CD4-positive, alpha-beta T cell treated with Interleukin-15 for 1 hour (primary cell): ENCODE measurements at places on chromosomes 7 and 10.
A peak's percentile ranks its signal among the peaks of the same experiment; 100 is the strongest.

GRCh38 chr7:73869011-73869798 lies 8.2 kb downstream of the TMEM270 start:
- DNase-seq: no peak

- DNase-seq: no peak
Measured at GRCh38 chr10:34985823-34986222, 104.3 kb downstream of the CUL2 start.

- no peak for DNase-seq
Measured at GRCh38 chr7:127598318-127598717, 4.8 kb downstream of the FSCN3 start.

DNA sequence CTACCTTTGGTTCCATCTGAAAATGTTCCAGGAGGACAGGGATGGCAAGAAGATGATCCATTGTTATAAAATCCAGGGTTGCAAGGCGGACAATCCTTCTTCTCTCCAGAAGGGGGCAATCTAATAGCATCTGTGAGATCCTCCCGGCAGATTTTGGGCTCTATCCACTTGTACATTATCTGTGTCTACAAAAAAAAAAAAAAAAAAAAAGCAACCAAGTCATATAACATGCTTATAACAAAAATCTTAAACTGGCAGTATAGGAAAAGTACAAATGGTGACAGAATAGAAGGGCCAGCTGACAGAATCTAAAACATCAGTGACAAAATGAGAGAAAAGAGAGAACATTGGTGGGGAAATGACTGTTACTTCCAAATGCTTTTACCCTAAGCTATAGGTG lies 132.7 kb downstream of the ELAPOR2 start:
- DNase-seq: no peak

GRCh38 chr10:30294476-30295240 lies 54.4 kb downstream of the MTPAP start:
- DNase-seq: no peak

DNA sequence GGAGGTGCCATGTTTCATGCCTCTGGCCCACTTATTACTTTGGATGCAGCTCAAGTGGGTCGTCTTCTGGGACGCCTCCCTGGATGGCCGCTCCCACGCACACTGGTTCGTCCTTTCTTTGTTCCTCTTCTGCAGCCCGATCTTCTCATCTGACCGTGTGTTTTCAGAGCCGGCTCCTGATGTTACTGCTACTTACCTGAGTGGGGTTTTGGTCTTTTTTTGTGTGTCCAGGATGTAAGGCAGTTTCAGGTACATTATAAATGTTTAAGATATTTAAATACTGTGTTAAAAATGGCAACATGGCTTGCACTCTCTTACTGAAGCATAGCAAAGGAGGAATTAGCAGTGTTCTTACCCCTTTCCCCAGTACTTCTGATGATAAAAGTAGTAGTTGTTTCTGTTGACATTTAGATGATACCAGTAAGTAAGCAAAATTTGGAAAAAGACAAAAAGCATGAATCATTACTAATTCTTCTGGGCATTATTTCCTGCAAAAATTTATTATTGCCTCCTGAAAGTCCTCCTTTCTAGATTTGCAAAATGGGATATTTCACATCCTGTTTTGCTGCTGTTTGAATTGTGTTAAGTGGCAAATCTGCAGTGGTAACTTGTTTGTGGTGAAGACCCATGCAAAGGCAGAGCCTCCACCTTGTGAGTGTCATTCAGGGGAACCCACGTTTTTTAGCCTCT lies 59.4 kb downstream of the SHH start:
- DNase-seq: no peak

- no peak for DNase-seq
Measured at GRCh38 chr10:85596389-85596788, 770.2 kb downstream of the GRID1 start.

GRCh38 chr7:135782377-135782776 lies 33.8 kb upstream of the FAM180A start:
- no peak for DNase-seq

DNA sequence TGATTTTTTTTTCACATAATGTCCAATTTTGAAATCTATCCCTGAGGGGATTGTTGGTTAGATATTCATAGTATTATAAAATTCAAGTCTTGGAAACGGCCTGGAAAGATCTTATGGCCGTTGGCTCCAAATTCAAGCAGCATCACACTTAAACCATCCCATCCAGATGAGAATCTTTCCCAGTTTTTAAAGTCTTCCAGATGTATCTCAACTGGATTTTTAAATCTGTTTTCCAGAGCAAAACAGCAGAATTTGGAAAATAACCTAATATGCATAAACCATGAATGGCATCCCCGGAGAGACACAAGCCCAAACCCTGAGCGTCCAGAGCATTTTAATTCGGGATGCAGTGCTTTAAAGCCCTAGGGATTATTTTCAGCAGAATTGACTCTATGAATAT lies 208.2 kb upstream of the PRKCQ start:
- DNase-seq: no peak

DNA sequence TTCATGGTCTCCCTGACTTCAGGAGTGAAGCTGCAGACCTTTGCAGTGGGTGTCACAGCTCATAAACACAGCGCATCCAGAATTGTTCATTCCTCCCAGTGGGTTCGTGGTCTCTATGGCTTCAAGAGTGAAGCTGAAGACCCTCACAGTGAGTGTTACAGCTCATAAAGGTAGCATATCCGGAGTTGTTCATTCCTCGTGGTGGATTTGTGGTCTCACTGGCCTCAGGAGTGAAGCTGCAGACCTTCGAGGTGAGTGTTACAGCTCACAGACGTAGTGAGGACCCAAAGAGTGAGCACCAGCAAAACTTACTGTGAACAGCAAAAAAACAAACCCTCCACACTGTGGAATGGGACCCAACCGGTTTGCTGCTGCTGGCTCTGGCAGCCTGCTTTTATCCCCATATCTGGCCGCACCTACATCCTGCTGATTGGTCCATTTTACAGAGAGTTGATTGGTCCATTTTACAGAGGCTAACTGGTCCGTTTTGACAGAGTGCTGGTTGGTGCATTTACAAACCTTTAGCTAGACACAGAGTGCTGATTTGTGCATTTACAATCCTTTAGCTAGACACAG lies 308.8 kb downstream of the PTPRN2 start:
- DNase-seq: no peak

- DNase-seq: no peak
Measured at GRCh38 chr7:94412762-94413322, 18.1 kb downstream of the COL1A2 start.

- no peak for DNase-seq
Measured at GRCh38 chr7:31874631-31875386, 187.8 kb downstream of the PPP1R17 start.

DNA sequence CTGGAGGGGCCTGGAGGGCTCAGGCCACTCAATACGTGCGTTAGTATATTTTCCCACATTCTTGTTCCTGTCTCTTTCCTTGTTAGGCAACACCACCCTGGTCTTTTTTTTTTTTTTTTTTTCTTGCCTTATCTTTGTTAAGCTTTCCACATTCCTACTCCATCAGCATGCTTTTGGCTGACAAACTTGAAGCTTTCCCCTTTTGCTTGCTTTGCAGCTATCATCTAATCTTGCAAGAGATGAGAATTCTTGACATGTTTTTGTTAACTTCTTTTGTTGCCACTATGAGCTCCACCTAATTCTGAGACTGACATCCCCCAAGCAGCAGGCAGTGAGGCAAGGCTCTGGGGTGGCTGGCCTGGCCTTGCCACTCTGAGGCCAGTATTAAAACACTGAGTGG lies 52.5 kb upstream of the NRP1 start:
- no peak for DNase-seq

GRCh38 chr10:30080161-30080560 lies 20.8 kb upstream of the JCAD start:
- no peak for DNase-seq

- no peak for DNase-seq
Measured at GRCh38 chr7:112334366-112334765, 115.9 kb upstream of the IFRD1 start.

DNA sequence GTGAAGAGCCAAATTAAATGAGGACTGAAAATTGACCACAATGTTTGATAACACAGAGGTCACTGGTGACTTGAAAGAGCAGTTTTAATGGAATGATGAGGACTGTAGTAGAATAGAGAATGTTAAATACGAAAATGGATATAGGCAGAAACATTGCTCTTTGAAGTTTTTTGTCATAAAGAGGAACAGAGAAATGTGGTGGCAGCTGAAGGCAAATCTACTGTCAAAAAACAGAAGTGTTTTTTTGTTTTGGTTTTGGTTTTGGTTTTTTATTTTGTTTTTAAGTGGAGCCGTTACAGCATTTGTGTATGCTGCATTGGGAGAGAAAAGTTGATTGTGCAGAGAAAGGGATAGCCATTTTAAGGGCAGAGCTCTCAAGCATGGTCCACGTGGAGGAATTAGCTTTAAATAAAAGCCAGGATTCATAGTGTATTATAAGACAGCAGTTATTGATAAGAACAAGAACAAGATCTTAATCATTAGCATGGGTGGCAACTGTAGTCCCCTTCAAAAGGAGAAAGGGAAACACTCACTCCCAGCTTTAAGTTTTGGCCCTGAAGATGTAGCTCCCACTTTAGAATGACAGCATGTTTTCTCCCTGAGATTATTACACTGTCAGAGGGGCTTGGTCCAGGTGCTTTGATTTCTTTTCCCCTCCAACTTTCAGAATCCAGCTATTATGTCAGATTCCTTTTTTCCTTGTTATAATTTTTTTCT lies 156.7 kb upstream of the BET1 start:
- DNase-seq: no peak

- no peak for DNase-seq
Measured at GRCh38 chr7:16034353-16034752, 347.9 kb upstream of the MEOX2 start.

GRCh38 chr7:115297656-115298055 lies 375.8 kb downstream of the MDFIC start:
- no peak for DNase-seq

- DNase-seq: peak; percentile 15
Measured at GRCh38 chr10:125006188-125006680, 64.3 kb downstream of the ZRANB1 start.

- DNase-seq: peak; percentile 5
Measured at GRCh38 chr7:1669954-1670893, at the start of gene ELFN1. Gene ELFN1 (plus strand): TSS chr7:1670277. CDS start chr7:1744597, 74,320 bp downstream.
